ENCODE measurements at places on chromosomes 1 and 21.
A peak's percentile ranks its signal among the peaks of the same experiment; 100 is the strongest.

DNA sequence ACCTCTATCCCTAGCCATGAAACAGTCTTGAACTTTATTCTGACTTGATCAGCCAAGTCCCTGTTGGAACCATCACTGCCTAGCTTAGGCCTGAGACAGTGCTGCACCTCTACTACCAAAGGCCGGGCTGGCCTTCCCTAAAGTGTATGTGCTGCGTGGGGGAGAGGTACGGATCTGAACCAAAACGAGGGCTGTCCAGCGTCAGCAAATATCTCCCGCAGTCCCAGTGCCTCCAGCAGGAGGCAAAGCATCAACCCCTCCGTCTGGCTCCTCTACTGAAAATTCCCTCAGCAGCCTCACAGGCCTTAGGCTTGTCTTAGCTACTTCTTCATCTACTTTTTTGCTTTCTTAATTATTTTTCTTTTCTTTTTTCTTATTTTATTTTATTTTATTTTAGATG is 33.3 kb upstream of the KIF26B start:
- DNase-seq = no peak

- DNase-seq = no peak
Measured at GRCh38 chr1:203338335-203339036, 12.4 kb downstream of the FMOD start.

- DNase-seq = no peak
Measured at GRCh38 chr1:110360431-110360830, 21.3 kb downstream of the RBM15 start.

GRCh38 chr1:155026588-155026987 is 7.0 kb downstream of the DCST2 start:
- no peak for DNase-seq

GRCh38 chr1:111204201-111204982 is 3.9 kb upstream of the DENND2D start:
- peak; percentile 12 for DNase-seq

GRCh38 chr1:210857705-210858104 is 276.2 kb downstream of the KCNH1 start:
- DNase-seq = no peak

- DNase-seq = no peak
Measured at GRCh38 chr1:95018602-95019369, 54.0 kb downstream of the ALG14 start.

- DNase-seq = no peak
Measured at GRCh38 chr1:94093996-94094395, 27.0 kb downstream of the ABCA4 start.

- no peak for DNase-seq
Measured at GRCh38 chr1:11571906-11572616, 82.2 kb downstream of the FBXO2 start.

GRCh38 chr1:212430416-212430815 is 2.3 kb upstream of the NENF start:
- no peak for DNase-seq

DNA sequence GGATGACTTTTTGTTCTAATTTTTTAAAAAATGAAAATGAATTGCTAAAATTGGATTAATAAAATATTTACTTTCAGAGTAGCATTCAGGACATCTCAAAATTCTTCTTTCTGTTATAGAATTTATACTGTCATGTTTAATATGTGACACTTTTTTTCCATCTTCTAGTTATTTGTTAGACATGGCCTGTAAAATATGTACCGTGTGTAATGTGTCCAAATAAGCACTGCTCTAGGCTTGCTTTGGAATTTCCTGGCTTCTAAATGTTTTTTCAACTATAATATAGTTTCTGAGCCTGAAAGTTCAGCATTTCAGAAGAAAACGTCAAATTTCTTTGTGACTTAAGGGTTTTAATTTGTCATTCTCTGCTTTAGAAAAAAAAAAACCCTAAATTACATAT is 243.6 kb downstream of the DNM3 start:
- DNase-seq = no peak

DNA sequence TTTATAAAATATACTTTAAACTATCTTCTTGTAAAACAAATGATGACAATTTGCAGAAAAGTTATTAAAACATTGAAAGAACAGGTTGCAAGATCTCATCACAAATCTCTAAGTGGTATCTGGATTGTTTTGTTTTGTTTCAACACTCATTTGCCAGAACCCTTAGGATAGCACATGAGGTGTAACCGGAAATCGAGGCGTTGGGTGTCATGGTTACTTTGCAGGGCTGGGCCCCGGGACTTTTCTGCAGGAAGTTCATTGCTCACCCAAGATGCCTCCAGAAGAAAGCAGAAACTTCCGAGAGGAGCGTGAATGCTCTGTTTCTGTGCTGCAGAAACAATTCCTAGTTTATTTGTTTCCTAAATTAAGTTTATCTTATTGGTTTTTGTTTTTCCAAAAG is 2.5 kb downstream of the DISC1 start:
- no peak for DNase-seq

- DNase-seq = no peak
Measured at GRCh38 chr21:14901482-14901958, 163.3 kb downstream of the NRIP1 start.

DNA sequence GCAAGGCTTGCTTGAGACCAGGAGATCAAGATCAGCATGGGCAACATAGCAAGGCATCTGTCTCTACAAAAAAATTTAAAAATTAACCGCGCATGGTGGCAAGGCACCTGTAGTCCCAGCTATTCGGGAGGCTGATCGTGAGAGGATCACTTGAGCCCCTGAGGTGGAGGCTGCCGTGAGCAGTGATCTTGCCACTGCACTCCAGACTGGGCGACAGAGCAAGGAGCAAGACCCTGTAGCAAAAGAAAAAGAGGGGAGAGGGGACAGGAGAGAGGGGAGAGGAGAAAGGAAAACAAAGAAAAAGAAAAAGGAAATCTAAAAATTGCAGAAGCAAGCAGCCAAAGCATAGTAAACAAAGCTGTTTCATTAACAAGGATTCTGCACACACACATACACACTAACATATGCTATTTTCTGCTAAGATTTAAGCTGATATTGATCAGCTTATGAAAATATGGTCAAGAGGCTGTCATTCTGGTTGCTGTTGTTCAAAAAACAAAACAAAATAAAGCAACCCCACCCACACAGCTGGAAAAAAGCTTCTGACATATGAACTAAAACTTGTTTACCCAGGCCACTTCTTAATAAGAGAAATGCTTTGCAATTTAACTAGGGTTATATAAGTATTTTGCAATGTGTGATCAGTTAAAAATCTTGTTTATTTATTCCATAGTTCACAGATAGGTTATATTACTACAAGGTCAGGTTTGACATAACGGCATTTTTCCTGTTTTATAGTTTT is 1.8 kb downstream of the ARNT start:
- no peak for DNase-seq

DNA sequence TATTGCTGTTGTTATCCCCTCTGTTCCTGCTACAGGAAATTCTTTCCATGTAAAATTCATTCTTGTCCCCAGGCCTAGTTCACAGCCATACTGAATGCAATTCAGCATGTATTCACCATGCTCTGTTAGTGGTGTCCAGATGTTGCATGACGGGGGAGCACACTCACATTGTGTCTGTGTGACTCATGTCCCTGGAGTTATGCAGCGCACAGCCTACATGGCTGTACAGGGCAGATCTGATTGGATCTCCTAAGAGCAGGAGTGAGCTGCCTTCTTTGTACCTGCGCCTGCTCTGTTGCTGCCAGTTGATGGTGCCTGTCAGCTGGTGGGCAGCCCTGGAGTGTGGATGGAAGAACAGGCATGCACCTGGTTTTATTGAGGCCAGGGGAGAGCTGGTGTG is 17.6 kb downstream of the HTR6 start:
- DNase-seq = no peak

GRCh38 chr1:243917177-243917862 is 67.3 kb upstream of the AKT3 start:
- DNase-seq = peak; percentile 20

GRCh38 chr21:42381347-42381984 is 14.4 kb downstream of the TMPRSS3 start:
- no peak for DNase-seq

DNA sequence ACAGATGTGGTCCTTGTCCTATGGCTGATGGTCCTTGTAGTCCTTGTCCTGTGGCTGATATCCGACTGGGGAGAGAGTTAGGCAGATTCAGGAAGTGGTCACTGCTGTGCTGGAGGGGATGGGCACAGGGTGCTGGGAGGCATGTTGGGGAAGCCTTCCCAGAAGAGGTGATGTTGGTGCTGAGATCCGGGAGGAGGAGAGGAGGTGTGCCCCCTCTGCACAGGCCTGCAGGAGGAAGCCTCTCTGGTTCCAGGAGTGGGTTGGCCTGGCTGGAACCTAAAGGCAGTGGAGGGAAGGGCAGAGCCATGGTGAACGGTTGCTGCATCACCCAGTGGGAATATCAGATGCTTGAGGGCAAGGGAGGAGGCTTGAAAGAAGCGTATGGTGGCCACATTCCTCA is 14.7 kb downstream of the COQ8A start:
- no peak for DNase-seq

- no peak for DNase-seq
Measured at GRCh38 chr1:208437401-208437800, 193.2 kb upstream of the PLXNA2 start.

DNA sequence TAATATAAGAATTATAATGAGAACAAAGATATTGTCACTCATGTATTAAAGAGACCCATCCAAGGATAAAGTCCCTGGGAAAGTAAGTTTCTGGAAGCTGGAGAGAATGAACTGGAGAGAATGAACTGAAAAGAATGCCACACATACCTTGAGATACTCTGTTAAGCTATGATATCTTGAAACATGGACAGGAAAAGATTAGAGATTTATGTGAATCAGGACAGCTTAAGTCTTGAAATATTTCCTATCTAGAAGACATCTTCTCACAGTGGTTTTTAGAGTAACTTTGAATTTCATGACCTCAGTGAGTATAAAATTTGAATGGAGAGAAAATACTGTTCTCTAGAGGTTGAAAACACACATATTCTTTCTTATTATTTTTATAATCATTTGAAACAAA is 201.3 kb upstream of the HMCN1 start:
- no peak for DNase-seq

GRCh38 chr1:215001419-215002021 is 81.0 kb upstream of the KCNK2 start:
- no peak for DNase-seq

- DNase-seq = no peak
Measured at GRCh38 chr1:32518976-32519375, 20.3 kb upstream of the ZBTB8A start.

GRCh38 chr1:16980473-16981268 is at the start of gene MFAP2:
TSS of gene MFAP2 (minus strand) at chr1:16980620. CDS start at chr1:16978273, 2,347 bp downstream.
- no peak for DNase-seq

DNA sequence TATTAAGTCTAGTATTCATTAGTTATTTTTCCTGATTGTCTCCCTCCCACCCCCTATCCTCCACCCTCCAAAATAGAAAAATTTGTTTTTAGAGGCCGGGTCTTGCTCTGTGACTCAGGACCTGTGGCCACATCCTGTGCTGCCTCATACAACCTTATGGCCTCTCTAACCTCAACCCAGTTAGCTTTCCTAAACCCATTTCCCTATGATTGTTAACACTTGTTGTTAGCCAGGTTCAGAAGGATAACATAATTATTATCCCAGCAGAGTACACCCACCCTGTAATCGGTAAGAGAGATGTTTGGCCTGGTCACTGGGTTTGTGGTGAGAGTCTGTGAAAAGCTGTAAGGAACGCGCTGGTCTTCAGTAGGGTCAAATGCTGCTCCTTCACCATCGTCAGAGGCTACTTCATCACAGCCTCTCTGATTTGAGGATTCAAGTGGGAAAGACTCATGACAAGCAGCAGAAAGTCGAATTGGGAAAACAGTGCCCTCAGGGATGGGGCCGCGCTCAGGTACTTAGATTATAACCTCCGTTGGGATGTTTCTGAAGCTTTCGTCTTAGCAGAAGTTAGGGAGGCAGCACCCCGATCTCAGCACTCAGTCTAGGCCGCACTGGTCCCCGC is 35.9 kb upstream of the HMGN1 start:
- DNase-seq = no peak

DNA sequence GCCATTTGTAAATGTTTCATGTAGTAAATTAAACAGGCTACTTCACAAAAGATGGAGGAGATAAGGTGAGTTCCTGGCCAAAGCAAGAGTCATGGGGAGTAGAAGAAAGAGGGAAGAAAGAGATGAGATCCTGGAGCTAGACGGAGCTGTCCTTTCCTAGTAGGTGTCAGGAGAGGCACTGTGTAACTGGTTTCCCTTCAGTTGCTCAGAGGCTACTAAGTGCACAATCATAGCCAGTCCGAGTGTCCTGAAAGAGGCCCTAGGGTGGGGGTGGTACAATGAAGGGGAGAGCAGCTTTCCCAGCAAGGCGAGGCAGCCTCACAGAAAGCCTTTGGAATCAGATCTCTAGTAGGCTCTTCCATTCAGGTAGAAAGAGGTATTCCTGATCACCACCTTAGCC is 390.9 kb downstream of the KCNH1 start:
- no peak for DNase-seq

- no peak for DNase-seq
Measured at GRCh38 chr1:109787211-109787844, 23.6 kb upstream of the EPS8L3 start.

DNA sequence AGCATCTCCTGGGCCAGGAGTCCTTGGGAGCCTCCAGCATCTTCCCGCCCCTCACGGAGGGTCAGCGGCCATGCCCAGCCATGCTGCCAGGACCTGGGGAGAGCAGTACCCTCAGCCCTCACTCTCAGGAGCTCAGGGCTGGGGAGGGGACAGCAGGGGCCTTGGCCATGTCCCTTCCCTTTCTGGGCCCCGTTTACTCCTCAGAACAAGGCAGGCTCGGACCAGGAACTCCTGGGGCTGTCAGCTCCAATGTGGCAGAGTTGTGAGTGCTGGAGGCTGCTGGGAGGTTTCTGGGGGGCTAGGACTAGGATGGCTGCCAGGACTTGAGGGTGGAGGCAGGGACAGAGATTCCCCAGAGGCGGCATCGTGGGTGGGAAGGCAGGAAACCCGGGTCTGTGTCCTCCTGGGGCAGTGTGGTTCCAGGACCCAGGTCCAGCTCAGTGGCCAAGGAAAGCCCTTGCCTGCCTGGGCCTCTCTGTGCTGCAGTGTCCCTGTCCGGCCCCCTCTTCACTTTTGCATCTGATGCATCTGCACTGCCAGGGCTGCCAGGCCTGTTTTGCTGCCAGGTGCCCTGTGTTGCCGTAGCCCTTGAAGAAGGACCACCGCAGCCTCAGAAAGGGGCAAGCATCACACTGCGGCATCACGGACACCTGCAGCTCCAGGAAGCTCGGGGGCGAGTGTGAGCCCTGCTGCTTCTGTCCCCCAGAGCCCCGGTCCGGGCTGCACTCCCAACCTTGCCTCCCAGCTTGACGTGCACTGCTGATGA is 223.9 kb downstream of the CAMTA1 start:
- DNase-seq = no peak

GRCh38 chr1:84997667-84998600 is 1.0 kb upstream of the MCOLN2 start:
- no peak for DNase-seq

- no peak for DNase-seq
Measured at GRCh38 chr1:34792868-34793727, at the start of gene GJA4. TSS of gene GJA4 (plus strand) at chr1:34792999. CDS start at chr1:34794214, 1,215 bp downstream.
